ENCODE measurements at places on chromosomes 11 and 22.

- DNase-seq = no peak
Measured at GRCh38 chr11:131385763-131386390, 15.5 kb downstream of the NTM start.

GRCh38 chr11:62976109-62976508 is 8.7 kb downstream of the SLC22A6 start:
- DNase-seq = no peak

DNA sequence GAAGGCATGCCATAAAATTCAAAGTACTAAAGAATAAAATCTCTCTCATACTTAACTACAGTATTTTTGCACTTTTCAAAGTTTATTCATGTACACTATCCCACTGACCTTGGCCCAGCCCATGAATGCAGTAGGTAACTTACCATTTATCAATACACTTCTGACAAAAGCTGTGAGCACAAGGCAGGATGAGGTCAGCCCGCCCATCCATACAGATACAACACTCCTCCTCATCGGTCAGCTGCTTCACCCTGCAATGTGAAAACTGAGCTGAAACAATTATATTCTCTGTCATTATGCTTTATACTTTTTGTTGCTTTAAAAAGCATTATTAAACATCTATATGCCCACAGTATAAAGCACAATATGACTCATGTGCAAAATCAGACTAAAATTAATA is 22.1 kb downstream of the RNF141 start:
- no peak for DNase-seq

- no peak for DNase-seq
Measured at GRCh38 chr11:45098929-45099328, 47.5 kb upstream of the PRDM11 start.

DNA sequence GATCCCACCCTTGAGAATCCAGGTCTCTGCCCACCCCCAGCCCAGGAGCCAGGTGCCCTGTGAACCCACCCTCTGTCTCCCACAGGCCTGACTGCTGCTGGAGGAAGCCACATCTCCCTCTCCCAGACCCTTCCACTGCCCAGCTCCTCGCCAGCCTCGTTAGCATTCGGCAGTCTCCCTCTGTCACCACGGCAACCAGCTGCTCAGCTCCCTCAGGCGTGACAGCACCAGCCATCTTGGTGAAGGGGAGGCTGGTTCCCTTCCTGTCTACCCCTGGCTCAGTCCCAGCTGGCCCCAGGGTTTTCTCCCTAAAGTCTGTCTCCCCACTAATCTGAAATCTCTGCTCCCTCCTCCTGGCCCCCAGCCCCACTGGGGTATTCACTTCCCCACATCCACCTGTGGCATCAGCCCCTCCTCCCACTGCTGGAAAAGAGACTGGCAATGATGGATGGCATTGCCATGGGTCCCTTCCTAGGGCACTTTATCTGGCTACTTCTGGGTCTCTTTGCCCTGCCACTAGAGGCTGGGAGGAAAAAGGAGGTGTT is 28.1 kb downstream of the NRXN2 start:
- no peak for DNase-seq

DNA sequence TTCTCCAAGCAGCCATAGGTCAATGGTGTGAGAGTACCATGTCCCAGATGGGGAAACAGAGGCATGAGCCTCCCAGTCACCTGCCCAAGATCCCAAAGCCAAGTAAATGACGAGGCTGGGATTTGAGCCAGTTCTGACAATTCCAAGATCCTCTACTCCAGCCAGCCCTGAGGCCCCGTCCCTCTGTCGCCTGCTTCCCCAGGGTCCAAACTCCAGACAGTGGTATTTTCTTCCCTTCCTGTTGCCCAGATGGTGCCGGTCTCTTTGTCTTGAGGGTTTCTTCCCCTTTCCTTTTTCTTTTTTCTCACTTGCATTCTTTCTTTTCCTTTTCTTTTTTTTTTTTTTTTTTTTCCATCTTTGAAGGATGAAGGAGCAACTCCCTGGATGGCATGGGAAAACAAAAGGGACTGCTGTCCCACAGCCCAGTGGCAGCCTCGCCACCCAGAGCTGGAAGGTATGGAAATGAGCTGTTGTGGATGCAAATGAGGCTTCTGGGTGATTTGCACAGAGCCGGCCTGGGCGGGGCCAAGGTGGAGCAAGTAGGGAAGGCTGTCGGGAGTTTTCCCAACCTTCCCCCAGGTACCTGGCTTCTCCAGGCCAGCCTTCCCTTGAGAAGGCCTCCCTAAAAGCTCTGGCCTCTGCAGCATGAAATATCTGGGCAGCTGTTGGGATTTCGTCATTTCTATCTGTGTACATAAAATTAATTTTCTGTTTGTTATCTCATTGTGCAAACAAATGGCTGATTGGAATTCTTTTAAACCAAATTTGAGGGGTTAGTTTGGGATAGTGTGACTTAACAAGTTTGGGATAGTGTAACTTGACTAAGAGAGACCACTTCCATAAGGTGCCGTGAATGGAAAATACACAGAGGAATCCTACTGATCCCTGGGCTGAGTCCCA is 146.8 kb downstream of the MN1 start:
- no peak for DNase-seq

Data from SW 1271 (cell line).